ENCODE measurements at places on chromosomes 3 and 15. TPM values are rescaled to one million over a fixed set of nuclear protein-coding genes. Genes with fewer than 3 reads are reported as not detected.

DNA sequence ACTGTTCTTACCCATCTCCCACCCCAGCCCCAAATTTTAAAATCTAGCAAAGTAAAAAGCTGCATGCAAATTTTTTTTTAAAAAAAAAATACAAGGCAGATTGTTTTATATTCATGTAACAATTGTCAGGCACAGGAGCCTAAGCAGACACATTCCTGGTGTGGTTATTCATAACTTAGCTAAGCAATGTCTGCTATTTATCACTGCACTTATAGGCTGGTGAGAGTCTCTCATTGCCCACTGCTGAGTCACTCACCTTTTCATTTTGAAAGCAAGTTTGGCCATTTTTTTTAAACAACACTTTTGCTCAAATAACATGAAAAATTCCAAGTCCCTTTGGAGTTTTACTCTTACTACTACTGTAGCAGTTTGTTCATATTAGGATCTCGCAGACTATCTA is 413.9 kb downstream of the RBMS3 start:
- peak; percentile 93 for DNase-seq

DNA sequence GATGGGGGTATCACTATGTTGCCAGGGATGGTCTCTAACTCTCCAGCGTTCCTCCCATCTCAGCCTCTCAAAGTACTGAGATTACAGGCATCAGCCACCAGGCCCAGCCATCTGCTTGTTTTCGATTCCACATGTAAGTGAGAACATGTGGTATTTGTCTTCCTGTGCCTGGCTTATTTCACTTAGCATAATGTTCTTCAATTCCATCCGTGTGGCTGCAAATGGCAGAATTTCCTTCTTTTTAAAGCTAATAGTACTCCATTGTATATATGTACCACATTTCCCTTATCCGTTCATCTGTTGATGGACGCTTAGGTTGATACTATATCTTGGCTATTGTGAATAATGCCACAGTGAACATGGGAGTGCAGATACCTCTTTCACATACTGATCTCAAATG is 70.6 kb downstream of the ASB7 start:
- no peak for DNase-seq

BTLA gene
- total RNA-seq = not detected

DNA sequence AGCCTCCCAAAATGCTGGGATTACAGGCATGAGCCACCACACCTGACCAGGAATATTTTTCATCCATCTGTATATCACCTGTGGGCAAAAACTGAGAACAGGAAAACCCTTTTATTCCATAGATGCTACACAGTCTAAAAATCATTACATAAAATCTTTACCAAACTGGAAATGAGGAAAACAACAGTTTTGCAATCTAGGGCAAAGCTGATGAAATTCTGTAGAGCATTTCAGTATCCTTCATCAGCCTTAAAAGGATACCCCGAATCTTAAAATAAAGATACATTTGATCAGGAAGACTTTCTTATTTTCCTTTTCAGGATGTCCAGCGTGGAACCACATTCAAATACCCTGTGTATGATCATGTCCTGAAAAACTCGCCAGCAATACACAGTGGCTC is 7.1 kb downstream of the SIAH2 start:
- DNase-seq = no peak

LRRC31 gene
- not detected for total RNA-seq

Measured in kidney epithelial cell (primary cell).